ENCODE measurements at places on chromosomes 3 and 15. TPM values are rescaled to one million over a fixed set of nuclear protein-coding genes. Genes with fewer than 3 reads are reported as not detected.

PGBD4 gene
- 1.8 TPM for total RNA-seq

IQCH gene
- 2.4 TPM for total RNA-seq

CHRD gene
- 0.15 TPM for total RNA-seq

LRRC31 gene
- not detected for total RNA-seq

FBXW12 gene
- total RNA-seq = not detected
